ENCODE measurements at places on chromosomes 1 and 21.
A peak's percentile ranks its signal among the peaks of the same experiment; 100 is the strongest.

DNA sequence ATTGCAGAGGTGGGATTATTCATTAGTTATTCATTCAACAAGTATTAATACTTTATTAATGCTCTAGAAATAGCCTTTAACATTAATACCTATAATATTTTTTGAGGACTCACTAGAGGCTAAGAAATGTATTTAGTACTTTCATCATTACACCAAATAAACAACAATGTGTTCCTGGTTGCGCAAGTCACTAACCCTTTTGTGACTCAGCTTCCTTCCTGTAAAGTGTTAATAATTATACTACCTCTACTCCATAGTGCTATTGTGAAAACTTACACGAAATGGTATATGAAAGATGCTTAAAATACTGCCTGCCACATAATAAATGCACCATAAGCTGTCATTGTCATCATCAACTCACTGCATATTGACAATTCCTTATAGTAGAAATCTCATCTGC is 431.0 kb downstream of the DPYD start:
- peak; percentile 49 for DNase-seq

DNA sequence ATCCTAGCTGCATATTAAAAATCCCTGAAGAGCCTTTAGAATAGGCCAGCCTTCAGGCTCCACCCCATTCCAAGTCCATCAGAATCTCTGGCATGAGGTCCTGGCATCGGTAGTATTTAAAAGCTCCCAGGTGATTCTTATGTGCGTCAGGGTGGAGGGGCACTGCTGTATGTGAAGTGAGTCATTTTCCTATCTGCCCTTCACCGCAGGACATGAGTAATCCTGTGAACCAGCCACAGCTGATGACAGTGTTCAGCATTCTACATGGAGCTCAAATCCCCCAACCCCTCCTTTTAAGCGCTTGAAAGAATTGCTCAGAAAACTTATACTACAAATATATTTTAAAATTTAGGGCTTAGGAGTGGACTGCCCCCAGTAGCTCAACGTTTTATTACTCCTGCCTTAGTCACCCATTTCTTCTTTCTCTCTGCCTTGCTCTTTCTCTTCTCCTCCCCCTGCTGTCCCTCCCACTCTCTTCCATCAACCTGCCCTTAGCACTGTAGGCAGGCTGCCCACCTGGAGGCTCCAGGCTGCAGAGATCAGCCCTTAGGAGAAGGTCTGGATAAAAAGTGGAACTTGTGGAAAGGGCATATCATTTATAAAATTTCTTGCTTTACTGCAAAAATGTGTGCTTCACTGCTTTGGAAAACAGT is 73.8 kb upstream of the ZNF281 start:
- DNase-seq, result peak; percentile 98

GRCh38 chr21:42550817-42551216 is 37.2 kb downstream of the SLC37A1 start:
- no peak for DNase-seq

DNA sequence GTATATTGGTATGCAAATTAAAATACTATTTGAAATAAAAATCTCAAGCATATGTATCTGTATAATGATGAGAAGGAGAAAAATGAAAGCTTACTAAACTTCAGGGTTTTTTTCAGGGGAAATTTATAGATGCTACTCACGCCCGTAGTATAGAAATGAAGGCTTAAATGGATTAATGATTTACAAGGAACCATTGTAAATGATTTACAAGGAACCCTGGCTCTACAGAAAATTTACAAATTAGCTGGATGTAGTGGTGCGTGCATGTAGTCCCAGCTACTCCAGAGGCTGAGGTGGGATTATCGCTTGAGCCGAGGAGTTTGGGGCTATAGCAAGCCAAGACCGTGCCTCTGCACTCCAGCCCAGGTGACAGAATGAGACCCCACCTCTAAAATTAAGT is 150.5 kb downstream of the PCBP3 start:
- DNase-seq, result no peak

- no peak for DNase-seq
Observed at GRCh38 chr1:109687641-109688499, at the start of gene GSTM1. TSS of gene GSTM1 (plus strand) at chr1:109687817. CDS start at chr1:109687874, 57 bp downstream.

GRCh38 chr1:10980094-10980577 is 32.3 kb upstream of the TARDBP start:
- peak; percentile 93 for DNase-seq

DNA sequence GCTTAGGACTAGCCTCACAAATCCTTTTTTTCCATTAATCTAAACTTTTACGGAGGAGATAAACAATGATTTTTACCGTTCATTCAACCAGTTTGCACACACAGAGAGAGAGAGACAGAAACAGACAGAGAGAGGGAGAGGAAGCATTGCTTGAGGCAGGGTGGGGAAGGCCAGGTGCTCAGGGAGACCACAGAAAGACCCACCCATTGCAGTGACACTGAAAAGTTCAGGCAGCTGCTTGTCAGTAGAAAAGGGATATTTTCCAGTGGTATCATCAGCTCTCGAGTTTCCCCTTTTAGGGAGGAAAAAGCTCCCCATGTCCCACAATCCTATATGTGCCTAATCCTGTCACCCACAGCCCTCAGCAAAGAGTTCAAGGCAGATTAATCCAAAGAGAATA is 27.2 kb downstream of the TCP10L start:
- no peak for DNase-seq

- DNase-seq, result no peak
Observed at GRCh38 chr1:175536921-175537320, 206.5 kb downstream of the TNR start.

DNA sequence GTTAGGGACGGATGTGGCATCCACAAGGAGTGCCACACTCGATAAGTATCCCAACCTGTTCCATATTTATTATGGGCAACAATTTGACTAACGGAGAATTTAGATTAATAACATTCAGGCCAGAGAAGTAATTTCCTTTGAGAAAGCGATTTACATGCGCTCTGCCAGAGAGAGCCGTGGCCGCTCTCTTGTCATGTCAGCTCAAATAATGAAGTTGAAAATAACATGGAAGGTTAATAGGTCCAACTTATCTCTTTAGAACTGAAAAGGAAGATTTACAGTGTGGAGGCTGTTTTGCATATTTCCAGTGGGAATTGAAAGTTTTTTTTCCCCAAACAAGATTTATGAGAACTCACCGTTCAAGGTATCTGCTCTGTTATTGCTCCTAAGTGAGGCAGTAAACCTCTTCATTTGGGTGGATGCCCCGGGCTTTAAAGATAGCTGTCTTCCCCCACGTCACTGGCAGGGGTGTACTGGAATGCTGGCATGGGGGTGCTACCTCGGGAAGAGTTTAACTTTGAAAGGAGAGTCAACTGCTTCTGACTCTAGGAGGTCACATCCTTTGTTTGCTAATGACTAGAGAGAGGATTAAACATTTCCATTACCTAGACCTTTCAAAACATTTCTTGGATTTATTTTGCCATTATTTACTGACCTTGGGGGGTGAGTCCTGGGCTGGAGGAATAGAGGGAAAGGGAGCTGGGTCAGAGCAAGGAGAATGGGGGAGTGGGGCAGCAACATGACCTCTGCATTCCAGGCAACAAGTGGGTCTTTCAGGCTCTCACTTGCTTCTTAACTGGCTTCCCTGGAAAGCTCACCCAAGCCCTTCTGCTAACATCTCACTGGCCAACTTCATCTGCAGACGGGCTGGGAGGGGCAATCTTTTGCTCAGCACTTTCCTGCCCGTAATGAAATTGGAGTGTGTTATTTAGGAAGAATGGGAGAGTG is 204.2 kb downstream of the CAMTA1 start:
- DNase-seq, result no peak

- DNase-seq, result no peak
Observed at GRCh38 chr1:181588631-181589030, 105.3 kb downstream of the CACNA1E start.

DNA sequence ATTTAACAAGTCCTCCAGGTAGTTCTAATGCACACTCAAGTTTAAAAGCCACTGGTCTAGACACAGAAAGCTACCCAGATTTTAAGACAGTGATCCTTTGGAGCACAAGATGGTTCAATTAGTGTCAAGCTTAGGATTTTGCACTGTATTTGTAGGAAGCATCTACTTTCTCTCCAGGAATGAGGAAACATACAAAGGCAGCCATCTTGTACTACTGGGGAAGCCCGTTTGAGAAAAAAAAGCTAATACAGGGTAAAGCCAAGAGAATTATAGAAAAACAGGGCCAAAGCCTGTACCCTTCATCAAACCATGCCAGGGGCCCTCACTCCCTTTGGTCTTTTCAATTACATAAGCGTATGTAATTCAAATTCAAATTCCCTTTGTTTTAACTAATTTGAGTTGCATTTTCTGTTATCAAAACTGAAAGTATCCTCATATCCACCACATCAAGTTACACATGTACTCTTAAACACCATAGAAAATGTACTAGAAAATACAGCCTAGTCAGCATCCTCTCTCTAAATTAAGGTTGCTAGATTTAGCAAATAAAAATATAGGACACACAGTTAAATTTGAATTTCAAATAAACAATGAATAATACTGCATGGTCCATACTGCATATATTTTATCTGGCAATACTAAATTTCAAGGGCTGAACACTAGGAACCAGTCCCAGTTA is 17.4 kb downstream of the PIK3R3 start:
- no peak for DNase-seq

GRCh38 chr1:28449904-28450303 is 55.9 kb upstream of the RCC1 start:
- no peak for DNase-seq

- DNase-seq, result no peak
Observed at GRCh38 chr1:115912116-115912515, 64.2 kb upstream of the SLC22A15 start.

- no peak for DNase-seq
Observed at GRCh38 chr1:9853249-9853595, 29.5 kb upstream of the CLSTN1 start.

DNA sequence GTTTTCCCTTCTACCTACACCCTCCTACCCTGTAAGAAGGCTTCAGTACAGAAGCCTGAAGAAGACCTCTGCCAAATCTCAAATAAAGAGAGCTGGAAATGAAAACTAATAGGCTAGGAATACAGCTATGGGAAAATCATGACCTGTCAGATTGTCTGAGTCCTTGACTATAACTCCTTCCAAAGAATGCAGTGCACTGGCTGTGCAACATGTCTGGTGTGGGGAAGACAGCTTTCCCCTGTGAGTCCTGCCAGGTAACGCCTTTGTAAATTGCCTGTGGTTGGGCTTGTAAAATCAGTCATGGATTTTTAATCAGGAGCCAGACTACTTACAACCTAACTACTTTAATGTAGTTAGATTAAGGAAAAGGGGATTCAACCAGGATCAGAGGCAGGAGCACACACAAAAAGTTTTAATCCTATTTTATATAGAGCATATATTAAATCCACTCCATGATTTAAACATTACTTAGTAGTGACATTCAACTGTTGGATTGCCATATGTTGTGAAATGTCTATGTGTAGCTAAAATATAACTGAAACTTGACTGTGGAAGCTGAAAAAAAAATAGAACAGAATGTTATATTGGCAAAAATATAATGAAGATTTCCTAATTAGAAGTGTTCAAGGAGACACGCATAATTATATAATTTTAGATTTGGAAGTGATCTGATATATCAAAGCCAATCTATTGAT is 1667.8 kb downstream of the KCNT2 start:
- DNase-seq, result no peak

- peak; percentile 2 for DNase-seq
Observed at GRCh38 chr1:58062635-58063034, 483.9 kb downstream of the OMA1 start.

DNA sequence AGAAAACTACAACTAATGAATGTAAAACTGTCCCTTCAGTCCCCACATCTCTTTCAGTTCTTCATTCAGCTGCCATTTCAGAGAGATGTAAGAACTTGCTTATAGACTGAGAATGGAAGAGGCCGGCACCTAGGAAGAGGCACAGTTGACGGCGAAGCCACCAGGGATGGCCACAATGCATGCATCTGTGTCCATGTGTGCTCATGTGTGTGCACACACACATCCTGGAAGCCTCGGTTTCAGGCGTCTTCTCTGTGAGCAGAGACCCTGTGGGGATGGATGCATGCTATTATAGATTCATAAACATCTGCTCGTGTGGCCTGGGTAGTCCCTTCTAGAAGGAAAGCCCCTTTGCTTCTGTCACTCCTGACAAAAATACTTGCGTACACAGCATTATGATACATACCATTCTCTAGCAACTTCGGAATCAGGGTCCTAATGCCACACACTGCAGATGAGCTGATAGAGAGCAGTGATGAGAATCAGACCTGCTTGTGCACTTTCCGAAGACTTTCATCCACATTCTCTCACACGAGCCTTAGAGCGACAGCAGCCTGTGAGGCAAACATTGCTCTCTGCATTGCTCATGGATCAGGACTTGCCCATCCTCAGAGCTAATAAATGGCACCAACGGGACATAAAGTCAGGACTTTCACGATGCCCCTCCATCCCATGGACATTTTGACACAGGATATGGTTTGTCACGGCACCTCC is 12.4 kb upstream of the GPR61 start:
- no peak for DNase-seq

GRCh38 chr1:67916140-67916886 is 83.0 kb upstream of the GNG12 start:
- no peak for DNase-seq
